ENCODE measurements at places on chromosomes 6 and 20.
A peak's percentile ranks its signal among the peaks of the same experiment; 100 is the strongest.

GRCh38 chr6:10793695-10794094 lies 44.6 kb downstream of the MAK start:
- no peak for DNase-seq

- DNase-seq: no peak
These were observed 36.2 kb upstream of the HMGA1 start for GRCh38 chr6:34200340-34200971.

DNA sequence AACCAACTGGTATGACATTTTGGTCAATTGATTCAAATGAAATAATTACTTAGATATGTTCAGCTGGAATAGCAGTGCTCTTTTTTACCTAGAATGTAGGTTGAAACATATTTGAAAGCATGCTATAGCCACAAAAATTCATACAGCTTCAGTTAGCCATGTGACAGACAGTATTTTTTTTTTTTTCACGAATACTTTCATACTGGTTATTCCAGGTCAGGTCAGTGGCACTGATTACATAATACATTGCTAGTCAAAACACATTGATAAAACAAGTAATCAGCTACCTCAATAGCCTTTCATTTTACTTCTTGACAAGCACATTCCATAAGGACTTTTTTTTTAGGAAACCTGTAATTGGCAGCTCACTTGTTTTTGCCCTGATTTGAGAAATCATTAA lies 222.6 kb downstream of the EYA4 start:
- DNase-seq: no peak

GRCh38 chr20:58469616-58470015 lies 45.6 kb downstream of the APCDD1L start:
- DNase-seq: no peak

GRCh38 chr6:141199074-141199473 lies 933.7 kb upstream of the GJE1 start:
- DNase-seq: no peak

DNA sequence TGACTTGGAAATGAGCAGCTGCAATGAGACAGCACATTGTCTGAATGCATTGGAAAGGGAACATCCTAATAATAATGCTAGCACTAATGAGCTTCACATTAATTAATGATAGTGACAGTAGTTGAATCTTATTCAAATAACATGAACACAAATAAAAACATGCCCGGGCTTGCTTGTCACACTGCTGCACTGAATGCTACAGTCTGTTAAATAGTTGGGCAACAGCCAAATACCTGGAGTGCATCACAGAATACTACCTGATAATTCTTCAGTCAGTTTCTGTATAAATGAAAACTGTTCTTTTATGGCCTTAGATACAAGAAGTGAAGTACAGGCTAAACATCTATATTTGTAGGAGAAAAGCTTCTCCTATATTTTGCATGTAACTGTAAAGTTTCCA lies 458.7 kb downstream of the RNF144B start:
- no peak for DNase-seq

DNA sequence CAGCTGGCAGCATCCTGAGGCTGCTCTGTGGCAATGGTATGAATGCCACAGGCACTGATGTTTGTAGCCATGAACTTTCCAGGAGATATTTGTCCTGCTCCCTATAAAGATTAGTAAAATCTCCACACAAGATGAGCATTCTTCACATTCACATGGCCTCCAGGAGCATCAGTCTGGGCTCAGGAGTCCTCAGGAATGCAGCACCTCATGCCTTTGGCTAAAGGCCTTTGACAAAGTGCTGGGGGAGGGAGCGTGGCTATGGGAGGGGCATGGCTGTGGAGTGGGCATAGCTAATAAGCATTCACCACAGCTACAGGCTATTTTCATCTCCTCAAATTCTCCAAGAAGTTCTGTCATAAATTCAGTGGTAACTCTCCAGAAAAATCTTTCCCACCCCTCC lies 90.5 kb upstream of the LY86 start:
- DNase-seq: no peak

- DNase-seq: no peak
These were observed 4.9 kb upstream of the ADA start for GRCh38 chr20:44656448-44656847.

GRCh38 chr6:90103056-90103800 lies 193.4 kb downstream of the BACH2 start:
- DNase-seq: no peak

DNA sequence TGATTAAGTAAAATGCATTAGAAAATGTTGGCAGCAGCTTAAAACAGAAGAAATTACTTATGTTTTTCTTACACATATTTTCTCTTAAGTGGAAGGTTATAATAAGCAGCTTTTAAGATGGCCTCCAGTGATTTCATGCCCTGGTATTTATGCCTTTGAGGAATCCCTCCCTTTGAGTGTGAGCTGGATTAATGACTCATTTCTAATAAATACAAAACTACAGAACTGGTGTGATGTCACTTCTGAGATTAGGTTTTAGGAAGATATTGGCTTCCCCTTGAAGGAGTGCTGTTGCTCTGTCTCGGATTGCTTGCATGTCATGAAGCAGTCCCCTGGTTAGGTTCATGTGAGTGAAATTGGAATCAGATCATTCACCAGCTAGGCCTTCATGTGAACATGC lies 143.2 kb upstream of the EPHA7 start:
- DNase-seq: no peak

DNA sequence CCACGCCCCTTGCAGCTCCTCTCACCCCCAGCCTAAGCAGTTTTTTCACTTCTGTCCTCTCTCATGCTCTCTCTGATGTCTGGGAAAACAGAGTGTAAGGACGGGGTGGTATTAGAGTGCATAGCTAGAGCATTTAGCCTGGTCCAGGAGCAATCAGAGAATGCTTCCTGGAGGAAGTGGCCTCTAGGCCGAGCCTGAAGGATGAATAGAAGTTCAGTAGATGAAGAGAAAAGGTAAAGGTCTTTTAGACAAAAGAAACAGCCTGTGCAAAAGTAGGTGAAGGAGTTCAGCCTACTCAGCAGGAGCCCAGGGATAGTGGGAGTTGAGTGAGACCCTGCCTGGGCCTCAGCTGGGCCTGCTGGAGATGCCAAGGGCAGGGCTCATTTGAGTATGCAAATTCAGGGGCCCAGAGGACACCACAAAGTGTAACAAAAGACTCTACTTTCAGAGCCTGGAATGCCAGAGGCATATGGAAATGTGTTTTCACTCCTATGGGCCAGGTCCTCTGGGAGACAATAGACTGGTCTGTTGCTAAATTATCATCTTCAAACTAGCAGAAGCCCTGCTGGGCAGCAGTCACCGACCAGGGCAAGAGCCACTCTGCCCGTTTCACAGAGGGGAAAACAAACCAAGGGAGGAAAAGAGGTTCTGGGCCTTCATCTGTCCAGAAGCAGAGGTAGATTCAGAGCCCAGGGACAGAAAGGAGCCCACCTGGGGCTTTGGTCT lies 19.7 kb upstream of the TM9SF4 start:
- DNase-seq: no peak

- no peak for DNase-seq
These were observed 75.2 kb downstream of the WDR27 start for GRCh38 chr6:169626649-169627048.

DNA sequence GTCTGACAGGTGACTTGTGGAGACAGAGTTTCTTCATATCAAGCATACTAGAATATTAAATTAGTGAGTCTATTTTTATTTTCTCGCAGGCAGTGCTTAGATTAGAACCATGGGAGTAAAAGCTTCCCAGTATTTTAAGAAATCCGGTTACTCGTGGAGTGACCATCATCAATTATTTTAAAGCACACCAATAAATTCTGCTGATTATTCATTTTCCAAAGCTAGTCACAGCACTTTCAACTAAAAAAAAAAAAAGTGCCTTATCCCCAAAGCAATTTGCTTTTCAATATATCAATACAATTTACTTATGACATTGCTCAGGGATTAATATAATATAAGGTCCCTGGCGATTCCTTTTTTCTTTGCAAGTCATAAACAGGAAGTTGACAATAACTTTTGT lies 26.3 kb upstream of the OLIG3 start:
- no peak for DNase-seq

DNA sequence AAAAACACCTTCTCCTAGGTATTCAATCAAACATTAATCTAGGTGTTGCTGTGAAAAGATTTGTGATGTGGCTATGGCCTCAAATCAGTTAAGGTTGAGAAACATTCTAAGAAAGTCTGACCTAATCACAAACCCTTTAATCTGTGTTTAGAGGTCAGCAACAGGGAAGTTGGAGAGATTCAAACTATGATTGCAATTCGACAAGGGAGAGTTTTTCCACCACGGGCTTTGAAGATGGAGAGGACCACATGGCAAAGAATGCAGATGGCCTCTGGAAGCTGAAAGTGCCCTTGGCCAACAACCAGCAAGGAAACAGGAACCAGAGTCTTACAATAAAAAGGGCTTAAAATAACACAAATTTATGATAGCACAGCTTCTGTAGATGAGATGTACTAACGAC lies 29.6 kb upstream of the LGSN start:
- no peak for DNase-seq

DNA sequence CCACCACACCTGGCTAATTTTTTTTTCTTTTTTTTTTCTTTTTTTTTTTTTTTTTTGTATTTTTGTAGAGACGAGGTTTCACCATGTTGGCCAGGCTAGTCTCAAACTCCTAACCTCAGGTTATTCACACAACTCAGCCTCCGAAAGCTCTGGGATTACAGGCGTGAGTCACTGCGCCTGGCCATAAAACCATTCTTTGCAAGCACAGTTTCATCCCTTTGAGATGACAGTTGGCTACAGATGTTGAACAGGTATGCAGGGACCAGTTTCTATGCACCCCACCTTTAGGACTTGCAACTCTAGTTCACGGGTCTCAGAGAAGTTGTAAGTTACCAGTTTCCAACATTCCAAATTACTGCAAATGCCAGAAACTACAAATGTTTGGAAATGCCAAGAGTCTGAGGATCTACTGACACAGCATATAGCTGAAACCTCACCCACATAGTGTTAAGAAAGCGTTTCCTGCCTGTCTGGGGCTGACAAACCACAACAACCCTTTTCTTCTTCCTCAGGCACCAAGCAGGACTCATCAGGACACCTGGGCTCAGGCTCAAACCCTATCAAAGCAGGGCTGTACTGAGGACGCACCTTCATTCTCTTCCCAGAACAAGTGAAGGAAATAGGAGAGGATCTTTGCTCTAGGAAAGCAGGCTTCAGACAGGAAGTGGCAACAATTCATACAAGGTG lies 22.9 kb downstream of the ARHGAP18 start:
- DNase-seq: peak; percentile 39

- no peak for DNase-seq
These were observed 205.7 kb downstream of the ATXN1 start for GRCh38 chr6:16555550-16555949.

DNA sequence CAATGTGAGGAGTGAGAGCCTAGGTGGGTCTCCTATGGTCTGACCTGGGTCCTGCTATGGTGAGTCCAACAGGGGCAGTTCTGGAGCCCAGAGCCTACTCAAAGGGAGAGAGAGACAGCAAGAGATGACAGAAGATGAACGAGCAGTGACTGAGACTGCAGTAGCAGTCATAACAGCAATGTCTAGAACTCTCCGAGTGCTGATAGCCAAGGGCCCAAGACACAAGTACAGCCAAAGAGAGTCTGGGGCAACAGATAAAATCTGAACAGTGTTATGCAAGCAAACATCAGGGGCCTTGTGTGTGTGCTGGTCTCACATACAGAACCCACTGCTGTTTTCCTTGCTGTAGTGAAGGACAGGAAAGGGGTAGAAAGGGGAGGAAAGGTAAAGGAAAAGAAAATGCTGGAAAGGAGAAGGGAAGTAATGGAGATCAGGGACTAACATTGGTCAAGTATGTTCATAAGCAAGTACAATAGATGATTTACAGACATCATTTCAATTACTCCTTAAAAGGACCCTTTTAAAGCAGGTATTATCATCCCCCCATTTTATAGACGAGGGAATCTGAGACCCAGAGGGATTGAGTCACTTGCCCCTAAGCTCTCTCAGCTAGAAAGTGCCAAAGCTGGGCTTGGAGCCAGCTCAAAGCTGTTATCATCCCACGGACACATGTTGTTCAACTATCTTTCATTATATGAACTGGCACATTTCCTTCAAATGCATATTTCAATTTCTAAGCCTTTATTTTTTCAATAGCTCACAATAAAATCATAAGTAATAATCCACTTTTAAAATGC lies 182.3 kb upstream of the RAB32 start:
- no peak for DNase-seq

GRCh38 chr6:132354517-132355167 lies 46.6 kb downstream of the MOXD1 start:
- no peak for DNase-seq

DNA sequence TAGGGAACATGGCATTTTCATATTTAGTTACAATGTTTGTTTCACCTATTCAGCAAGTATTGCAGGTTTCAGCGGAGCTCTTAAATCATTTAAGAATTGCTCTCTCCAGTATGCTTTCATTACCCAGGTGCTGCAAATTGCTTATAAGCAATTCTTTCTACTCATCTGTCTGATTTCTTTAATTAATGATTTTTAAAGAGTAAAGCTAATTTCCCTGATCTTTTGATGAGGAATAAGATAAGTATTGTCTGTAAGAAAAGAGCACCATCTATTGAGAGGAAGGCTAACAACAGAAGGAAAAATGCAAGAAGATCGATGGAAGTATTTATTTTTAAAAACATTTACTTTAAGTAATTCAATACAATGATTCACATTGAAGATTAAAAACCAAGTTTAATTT lies 2.0 kb downstream of the OPRM1 start:
- DNase-seq: no peak

GRCh38 chr20:33765592-33765991 lies 33.8 kb downstream of the ZNF341 start:
- no peak for DNase-seq

DNA sequence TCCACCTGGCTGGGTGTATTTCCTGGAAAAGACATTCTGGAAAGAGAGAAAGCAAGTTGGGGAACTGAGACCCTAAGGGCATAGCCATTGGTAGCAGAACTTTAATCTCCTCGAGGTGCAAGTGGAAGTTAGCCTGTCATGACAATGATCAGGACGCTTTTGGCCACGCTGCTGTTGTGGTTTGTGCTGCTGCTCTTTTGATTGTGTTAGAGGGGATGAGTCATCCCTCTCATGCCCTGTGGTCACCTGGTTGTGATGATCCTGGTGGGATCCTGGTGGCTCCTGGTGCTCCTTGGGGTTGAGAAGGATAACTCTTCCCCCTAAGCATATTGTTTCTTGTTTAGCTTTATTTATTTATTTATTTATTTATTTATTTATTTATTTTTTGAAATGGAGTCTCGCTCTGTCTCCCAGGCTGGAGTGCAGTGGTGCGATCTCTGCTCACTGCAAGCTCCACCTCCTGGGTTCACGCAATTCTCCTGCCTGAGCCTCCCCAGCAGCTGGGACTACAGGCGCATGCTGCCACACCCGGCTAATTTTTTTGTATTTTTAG lies 350.3 kb downstream of the KIF16B start:
- no peak for DNase-seq

DNA sequence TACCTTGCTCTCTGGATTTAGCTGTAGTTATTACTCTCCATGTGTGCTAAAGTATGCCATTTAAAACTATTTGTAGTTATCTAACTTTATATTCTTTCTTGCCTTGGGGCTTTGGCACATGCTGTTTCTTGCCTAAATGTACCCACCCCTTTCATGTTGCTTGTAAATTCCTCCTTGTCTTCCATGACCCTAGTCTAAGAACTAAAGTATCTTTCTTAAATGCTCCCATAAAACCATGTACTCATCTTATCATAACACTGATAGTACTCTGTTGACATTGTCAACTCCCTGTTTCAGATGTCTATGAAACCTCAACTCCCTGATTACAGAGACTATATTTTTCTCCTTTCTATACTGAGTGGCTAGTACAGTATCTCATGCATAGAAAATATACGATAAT lies 564.9 kb upstream of the IRAK1BP1 start:
- no peak for DNase-seq

- no peak for DNase-seq
These were observed 166.1 kb upstream of the CST7 start for GRCh38 chr20:24782801-24783630.

GRCh38 chr6:158642097-158642601 lies 2.4 kb downstream of the DYNLT1 start:
- DNase-seq: no peak
